BJ (cell line): ENCODE measurements at places on chromosomes 2 and 18.

GRCh38 chr18:49752095-49752457 is 61.3 kb downstream of the ACAA2 start:
- no peak for DNase-seq

- DNase-seq: no peak
Measured at GRCh38 chr2:1793001-1793867, 48.9 kb upstream of the PXDN start.

DNA sequence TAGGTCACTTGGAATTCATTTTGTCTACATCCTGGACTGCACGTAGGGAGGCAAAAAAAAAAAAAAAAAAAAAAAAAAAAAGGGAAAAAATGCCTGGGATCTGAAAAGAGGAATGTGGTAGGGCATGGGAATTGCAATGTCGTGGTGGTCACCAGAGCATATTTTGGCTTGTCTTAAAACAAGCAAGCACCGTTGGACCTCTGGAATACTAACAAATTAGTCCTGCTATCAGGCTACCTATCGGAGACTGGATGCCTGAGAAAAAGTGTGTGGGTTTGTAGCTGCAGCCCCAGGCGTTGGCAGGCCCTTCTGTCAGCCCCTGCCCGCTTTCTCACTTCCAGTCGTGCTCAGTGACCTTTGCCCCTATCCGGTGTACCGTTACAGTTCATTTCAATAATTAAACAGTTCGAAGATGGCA is 588.5 kb upstream of the ZEB2 start:
- DNase-seq: no peak

DNA sequence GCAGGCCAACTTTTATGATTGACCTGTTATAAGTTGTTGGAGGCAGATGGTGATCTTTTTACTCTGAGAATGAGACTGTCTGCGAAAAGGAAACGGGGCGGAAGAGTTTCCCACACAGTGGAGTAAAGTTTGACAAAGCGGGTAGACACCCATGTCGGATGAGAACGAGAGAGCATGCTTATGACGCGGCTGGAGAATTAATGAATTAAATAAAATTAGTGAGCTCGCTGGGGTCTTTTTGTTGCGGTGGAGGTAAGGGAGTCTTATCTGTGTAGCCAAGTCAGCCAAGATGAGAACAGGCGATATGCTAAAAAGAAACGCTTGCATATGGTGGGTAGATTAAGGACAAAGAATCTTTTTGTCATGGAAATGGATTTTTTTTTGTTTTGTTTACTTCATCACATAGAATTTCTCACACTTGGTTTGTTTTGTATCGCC is 1.8 kb downstream of the SALL3 start:
- DNase-seq: no peak

DNA sequence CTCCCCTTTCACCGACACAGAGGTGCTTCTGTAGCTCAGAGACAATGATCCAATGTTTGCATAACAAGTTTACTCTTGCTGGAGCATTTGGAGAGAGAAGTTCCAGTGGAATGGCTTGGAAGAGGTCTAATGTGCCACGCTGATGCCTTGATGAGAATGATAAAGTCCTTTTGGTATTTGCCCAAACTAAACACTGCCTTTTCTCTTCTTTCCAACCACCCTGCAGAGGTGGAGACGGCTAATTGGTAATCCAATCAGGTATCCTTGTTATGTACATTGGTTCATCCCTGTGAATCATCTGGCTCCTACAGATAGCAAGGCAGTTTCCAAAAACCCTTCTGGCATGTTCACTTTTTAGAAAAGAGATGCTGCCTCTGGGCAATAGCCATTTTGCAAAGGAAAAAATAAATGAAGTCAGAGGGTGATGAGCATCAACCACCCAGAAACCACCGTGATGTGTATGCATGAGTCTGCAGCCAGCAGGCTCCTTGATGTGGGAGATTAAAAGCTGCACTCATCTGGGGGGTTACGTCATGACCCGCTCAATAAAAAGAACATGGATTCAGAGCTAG is 40.6 kb downstream of the KIAA2012 start:
- peak; percentile 67 for DNase-seq

- DNase-seq: no peak
Measured at GRCh38 chr2:215699700-215700538, 264.1 kb upstream of the FN1 start.

DNA sequence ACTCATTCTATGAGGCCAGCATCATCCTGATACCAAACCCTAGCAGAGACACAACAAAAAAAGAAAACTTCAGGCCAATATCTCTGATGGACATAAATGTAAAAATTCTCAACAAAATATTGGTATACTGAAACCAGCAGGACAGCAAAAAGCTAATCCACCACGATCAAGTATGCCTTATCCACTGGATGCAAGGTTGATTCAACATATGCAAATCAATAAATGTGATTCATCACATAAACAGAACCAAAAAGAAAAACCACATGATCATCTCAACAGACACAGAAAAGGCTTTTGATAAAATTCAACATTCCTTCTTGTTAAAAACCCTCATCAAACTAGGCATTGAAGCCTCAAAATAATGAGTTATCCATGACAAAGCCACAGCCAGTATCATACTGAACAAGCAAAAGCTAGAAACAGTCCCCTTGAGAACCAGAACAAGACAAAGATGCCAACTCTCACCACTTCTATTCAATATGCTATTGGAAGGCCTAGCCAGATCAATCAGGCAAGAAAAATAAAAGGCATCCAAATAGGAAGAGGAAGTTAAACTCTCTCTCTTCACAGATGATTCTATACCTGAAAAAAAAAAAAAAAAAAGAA is 45.3 kb downstream of the RTTN start:
- DNase-seq: no peak

DNA sequence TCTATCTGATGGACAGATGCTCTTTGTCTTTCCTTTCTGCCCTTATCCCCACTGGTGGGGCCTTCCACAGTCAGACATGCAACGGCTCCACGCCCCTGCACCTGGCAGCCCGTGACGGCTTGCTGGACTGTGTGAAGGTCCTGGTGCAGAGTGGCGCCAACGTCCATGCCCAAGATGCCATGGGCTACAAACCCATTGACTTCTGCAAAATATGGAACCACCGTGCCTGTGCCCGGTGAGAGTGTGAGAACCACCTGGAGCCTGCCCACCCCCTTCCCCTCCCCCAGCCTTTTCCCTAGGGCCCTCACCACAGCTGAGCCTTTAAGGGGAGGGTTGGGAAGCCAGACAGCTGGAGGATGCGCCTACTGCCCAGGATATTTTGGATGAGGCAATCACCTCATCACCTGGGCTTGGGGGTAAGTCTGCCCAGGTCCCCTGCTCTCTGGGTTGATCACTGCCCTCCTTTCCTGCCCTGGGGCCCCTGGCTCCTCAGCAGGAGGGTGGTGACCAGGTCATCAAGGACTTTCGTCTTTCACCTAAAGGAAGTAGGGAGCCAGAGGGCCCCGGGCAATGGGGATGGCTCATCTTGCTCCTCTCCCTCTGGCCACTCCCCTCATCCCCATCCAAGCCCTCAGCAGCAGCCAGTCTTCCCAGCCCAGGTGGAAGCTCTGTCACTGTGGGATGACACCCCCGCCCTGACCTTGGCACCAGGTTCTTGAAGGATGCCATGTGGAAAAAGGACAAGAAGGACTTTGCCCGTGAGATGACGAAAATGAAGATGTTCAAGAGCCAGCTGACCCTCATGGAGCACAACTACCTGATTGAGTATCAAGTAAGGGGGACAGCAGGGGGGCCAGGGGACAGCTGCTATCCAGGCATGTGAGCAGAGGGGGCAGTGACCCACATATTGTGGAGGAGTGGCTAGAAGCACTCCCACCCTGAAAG is 3.7 kb downstream of the ANKRD53 start:
- DNase-seq: no peak

DNA sequence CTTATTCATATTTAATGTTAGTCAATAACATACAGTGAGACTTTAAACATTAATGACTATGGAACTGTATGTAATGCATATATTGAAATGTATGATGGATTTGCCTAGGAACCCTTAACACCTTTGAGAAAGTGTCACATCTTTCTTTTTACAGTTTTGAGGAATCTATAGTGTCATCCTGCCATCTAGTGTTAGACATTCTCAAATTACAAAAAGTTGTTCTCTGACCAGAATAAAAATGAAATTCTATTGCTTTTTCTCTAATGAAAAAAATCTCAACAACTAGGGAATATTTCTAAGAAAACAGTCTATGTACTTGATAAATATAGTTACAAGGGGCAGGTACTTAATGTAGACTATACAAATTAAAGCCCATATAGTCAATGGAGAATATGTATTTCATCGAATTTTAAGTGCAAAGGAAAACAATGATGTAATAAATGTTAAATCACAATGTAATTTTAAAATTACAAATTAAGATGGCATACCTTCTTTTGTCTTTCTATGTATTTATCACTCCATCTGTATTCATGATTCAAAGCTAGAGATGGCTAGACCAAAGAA is 5.1 kb upstream of the CALCRL start:
- no peak for DNase-seq

DNA sequence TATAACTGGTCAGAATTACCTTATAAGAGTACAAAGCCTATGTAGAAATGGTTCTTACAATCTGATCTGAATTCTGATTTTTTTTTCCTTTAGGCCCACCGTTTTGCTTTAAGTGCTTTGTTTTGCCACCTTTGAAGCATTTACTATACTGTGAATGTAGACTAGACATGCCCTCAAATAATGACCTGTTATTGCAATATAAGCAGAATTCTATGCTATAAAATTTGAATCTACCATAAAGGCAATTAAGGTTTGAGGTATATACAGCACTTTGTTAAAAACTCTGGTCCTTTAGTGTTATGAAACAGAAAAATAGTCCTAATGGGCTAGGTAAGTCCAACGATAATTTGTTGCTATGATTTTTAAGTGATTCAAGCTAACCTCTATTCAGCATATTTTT is 86.6 kb upstream of the NOSTRIN start:
- no peak for DNase-seq

DNA sequence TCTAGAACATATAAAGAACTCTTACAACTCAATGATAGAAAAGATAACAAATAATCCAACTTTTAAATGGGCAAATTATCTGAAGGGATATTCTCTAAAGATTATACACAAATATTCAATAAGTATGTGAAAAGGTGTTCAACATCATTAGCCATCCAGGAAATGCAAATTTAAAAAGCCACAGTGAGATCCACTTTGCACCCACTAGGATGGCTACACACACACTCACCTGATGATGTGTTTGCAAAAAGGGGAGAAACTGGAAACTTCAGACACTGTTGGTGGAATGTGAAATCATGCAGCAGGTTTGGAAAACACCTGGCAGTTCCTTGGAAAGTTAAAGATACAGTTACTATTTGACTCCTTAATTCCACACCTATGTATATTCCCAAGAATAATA is 87.2 kb upstream of the GYPC start:
- no peak for DNase-seq

DNA sequence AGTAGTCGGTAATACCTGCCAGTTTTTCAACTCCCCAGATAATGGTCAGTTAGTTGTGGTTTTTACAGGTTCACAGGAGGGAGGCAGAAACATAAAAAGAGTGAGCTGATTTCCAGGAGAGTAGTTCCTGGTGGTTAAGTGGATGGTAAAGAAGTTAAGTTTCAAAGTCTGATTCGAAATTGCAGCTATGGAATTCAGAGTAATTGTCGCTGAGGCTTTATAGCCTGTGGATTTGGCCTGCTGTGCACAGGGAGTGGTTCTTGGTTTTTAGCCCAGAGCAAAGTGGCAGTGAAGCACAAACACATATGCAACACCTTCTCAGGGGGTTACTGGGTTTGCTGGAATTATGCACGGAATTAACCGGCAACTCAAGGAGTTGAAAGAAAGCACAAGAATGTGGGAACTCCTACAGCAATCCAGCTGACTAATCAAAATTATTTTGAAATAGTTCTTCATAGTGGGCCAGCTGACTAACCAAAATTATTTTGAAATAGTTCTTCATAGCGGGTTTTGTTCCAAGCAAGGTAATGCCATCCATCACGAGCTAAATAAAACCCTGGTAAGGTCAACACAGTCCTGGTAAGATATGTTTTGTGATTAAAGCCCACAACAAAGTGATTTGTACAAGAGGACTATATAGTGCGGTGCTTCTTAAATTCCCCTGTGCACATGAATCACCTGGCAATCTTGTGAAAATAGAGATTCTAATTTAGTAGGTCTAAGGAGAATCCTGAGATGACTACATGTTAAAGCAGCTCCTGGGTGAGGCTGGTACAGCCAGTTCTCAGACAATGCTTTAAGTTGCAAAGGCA is 94.4 kb downstream of the SGPP2 start:
- DNase-seq: peak; percentile 10

GRCh38 chr2:53786352-53786704 is 425 bp downstream of the ASB3 start:
- no peak for DNase-seq

- DNase-seq: no peak
Measured at GRCh38 chr2:232097260-232097659, 135.7 kb downstream of the DIS3L2 start.

GRCh38 chr2:96116879-96117533 is 635 bp upstream of the ADRA2B start:
- no peak for DNase-seq

DNA sequence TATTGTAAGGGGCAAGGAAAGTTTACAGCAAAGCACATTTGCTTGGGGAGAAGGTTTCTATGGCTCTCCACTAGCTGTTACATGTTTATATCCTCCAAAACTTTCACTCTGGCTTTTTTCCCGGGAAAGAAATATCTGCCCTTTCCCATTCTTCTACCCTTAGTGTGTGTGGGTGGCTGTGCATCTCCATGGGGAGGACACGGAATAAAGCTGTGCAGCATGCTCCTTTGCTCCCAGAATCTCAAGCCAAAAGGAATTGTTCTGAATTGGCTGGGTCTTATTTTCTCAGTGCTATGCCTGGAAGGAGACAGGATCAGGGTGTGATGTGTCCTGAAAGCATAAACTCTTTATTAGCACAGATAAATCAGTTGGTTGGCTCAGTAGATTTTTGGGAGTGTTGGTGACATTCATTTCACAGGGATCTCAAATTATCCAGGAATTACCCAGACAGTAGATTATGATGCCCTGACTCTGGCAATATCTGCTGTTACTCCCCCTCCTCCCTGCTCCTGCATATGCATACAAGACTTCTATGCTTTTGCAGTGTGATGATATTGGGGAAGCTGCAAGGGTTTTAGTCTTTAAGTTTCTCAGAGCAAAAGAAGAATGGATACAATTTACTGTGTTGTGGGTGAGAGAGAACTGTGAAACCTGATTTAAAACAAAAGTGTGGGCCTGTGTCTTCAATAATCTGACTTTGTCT is 63.1 kb downstream of the PARD3B start:
- DNase-seq: peak; percentile 83

DNA sequence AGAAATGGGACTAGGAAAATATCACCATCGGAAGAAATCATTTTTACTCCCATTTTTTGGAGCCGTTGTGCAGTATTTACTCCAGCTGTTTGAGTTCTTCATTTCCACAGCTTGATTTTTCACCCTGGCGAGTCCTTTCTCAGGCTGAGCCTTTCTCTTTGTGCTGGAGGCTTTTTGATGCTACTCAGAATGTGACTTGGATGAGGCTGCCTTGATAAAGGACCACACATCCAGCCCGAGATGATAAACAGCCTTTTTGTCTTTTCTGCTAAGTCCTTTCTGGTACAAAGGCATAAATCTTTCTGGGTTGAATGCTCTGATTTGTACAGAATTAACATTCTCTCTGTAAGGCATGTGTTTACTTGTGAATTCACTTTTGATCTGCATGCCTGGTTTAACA is 17.6 kb upstream of the CTDP1 start:
- DNase-seq: no peak
